Activated CD8-positive, alpha-beta memory T cell treated with anti-CD3 and anti-CD28 coated beads, Interleukin-2, amount 10 ng/mL, durations not matched to agents 7 days and 5 days (primary cell): ENCODE measurements at places on chromosomes 12 and 14. TPM values are rescaled to one million over a fixed set of nuclear protein-coding genes. Genes with fewer than 3 reads are reported as not detected.

DNA sequence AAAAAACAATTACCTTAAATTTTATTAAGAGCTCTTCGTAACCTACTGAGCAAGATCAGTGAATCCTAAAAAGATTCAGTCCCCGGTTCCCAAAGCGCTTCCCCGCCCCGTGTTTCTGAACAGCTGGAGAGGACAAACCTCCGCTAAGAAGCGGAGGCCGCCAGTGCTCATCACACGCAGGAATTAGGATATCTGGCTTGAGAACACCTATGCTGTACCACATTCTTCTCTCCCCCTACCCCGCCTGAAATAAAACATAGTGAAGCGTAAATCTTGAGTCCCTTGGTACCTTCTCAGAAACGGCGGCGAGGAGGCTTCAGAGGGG lies 774 bp upstream of the WDR20 start:
- DNase-seq, result no peak

SRRM4 gene
- not detected for total RNA-seq

ST8SIA1 gene
- 4.6 TPM for total RNA-seq

DNA sequence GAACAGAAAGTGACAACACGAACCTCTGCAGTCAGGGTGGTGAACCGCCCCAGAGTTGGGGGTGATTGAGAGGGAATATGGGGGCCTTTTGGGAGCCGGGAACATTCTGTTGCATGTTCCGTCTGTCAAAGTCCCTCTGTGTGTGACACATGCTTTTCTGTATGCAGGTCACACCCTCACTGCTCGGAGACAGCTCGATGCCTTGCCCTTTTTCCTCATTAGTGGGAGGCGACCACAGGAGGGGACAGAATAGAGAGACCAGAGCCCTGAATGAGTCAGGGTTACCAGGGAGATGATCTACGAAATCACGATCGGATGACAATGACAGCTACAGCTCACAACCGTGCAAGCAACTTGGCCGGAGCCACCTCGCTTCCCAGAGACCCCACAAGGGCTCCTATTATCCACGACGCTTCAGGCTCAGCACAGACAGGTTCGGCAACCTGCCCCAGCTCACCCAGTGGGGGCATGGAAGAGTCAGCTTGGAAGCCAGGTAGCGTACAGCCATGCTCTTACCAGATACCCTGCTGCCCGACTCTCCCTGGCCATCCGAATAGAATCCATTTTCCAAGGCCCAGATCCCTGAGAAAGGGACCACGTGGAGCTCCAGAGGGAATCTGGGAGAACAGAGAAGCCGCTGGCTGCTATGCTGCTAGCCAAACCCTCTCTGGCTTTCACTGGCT lies 38.8 kb downstream of the TESC start:
- no peak for DNase-seq

DNA sequence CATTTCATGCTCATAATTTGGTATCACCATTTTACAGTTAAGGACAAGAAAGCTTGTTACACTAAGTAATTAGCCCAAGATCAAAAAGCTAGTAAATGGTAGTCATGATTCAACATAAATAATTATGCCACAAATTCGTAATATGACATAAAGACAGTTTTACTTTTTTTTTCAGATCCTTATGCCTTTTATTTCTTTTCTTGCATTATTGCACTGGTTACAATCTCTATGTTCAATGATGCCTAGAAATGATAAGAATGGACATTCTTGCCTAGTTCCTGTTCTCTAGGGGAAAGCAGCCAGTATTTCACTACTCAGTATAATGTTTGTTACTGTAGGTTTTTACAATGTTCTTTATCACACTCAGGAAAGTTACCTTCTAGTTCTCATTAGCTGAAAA lies 106.4 kb upstream of the ARHGAP5 start:
- no peak for DNase-seq

FBXO33 gene
- 17.5 TPM for total RNA-seq

GRCh38 chr12:13472690-13473089 lies 276.2 kb downstream of the EMP1 start:
- no peak for DNase-seq

GRCh38 chr12:11771895-11772502 lies 122.5 kb downstream of the ETV6 start:
- no peak for DNase-seq

GRCh38 chr12:6316921-6317692 lies 6.6 kb downstream of the PLEKHG6 start:
- DNase-seq, result no peak

DNA sequence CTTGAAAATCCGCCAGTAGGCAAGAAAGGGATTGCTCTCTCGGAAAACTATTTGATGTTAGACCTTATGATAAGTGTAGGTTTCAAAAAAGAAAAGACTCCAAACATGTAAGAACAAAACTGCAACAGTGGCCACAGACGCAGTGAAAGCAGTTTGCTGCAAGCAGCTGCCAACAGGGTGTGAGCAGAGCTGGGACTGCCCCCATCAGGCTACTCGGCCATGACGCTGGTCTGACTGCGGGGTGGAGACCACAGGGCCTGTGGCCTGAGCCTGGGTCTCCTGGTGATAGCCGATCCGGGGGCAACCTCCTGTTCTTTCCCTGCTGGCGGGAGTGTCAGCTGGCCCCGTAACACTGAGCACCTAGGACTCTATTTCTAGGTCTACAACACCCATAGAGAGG lies 63.2 kb downstream of the AMN start:
- DNase-seq, result no peak

DNA sequence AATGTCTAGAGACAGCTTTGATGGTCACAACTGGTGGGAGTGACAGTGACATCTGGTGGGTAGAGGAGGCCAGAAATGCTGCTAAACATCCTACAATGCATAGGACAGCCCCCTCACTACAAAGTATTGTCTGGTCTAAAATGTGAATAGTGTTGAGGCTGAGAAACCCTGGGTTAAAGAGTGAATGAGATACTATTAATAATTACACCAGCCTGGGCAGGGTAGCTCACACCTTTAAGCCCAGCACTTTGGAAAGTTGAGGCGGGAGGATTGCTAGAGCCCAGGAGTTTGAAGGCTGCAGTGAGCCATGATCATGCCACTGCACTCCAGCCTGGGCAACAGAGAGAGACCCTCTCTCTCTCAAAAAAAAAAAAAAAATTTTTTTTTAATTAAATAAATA lies 11.1 kb downstream of the SVOP start:
- no peak for DNase-seq

SERPINA12 gene
- not detected for total RNA-seq

GRCh38 chr12:127773520-127773919 lies 493.4 kb upstream of the TMEM132C start:
- no peak for DNase-seq

GRCh38 chr14:90061685-90062126 lies at the start of gene KCNK13:
Gene KCNK13 (plus strand): TSS chr14:90061994. CDS start chr14:90062206, 212 bp downstream.
- DNase-seq, result no peak

TPPP2 gene
- not detected for total RNA-seq

- DNase-seq, result no peak
Measured at GRCh38 chr14:54637270-54638134, 70.6 kb downstream of the SAMD4A start.

- DNase-seq, result peak; percentile 52
Measured at GRCh38 chr12:56358836-56359532, 923 bp downstream of the STAT2 start.

GRCh38 chr12:40717576-40717975 lies 25.3 kb downstream of the CNTN1 start:
- DNase-seq, result no peak

- no peak for DNase-seq
Measured at GRCh38 chr12:89384050-89384758, 31.9 kb upstream of the DUSP6 start.

GLT1D1 gene
- total RNA-seq, result 0.12 TPM

DNA sequence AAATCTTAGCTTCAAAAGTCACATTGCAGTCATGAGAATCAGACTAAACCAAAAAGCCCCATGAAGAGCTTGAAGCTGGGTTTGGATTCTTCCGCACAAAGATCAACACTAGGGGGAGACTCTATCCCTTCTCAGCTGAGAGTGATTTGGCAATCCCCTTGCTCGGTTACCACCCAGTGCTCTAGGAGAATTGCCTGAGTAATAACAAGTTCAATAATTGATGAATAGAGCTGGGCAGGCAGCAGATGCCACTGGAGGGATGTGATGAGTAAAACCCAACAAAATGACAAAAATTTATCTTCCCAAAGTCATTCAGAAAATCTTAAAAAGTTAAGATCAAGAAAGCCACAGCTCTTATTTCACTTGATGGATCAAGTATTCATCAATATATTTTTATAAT lies 185.6 kb upstream of the ARID2 start:
- DNase-seq, result peak; percentile 70

DNA sequence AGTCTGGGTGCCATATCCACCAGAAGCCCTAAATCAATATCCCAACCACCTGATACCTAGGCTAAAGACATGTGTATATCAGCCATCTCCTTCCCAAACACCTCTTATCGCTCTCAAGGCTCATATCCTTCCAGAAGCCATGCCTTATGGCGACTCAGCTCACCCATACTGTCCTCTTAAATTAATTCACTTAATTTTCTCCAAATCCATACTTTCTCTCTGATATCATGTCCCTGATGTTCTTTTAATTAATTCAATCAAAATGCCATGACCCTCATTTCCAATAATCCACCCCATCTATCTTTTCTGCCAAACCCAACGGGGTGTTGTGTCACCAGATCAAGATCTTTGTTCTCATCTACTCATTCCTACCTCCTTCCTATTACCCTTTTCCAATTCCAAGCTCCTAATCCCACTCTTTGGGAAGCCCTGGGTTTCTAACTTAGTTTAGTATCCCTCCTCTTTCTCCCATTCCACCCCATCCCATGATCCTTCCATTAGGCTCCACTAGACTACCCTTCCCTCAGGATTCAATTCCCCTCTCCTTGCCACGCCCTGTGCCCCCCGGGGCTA lies 723 bp downstream of the ATF7 start:
- DNase-seq, result no peak

IFI27 gene
- 81.5 TPM for total RNA-seq

KRT6A gene
- not detected for total RNA-seq

GRCh38 chr12:98504368-98504617 lies 11.1 kb upstream of the TMPO start:
- no peak for DNase-seq

TAS2R30 gene
- 3.4 TPM for total RNA-seq

KRT74 gene
- total RNA-seq, result not detected

DNA sequence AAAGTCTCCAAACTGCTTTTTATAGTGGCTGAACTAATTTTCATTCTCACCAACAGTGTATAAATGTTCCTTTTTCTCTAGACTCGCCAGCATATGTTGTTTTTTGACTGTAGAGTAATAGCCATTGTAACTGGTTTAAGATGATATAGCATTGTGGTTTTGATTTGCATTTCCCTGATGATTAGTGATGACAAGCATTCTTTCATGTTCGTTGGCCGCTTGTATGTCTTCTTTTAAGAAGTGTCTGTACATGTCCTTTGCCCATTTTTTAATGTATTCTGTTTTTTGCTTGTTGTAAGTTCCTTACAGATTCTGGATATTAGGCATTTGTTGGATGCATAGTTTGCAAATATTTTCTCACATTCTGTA lies 404.9 kb downstream of the FLRT2 start:
- DNase-seq, result no peak

DNA sequence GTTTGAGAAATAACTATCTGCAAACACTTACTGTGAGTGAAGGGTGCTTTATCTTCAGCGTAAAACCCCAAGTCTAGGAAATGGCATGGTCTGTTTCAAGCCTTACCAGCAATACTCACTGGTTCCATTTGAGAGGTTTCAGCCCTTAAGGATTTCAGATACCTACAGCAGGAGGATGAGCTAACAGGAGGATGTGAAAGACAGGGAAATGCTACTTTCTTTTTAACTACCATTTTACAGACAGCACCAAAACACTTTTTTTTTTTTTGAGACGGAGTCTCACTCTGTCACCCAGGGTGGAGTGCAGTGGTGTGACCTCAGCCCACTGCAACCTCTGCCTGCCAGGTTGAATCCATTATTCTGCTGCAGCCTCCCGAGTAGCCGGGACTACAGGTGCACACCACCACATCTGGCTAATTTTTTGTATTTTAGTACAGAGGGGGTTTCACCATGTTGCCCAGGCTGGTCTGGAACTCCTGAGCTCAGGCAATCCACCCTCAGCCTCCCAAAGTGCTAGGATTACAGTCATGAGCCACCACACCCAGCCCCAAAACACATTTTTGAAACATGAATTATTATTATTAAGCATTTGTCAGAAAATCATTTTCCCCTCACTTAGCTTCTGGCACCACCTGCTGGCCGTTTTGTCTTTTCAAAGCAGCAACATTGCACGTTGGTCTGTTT lies 4.6 kb downstream of the MTRFR start:
- peak; percentile 84 for DNase-seq

GRCh38 chr14:91009501-91010152 lies 50.8 kb downstream of the RPS6KA5 start:
- DNase-seq, result no peak

DNA sequence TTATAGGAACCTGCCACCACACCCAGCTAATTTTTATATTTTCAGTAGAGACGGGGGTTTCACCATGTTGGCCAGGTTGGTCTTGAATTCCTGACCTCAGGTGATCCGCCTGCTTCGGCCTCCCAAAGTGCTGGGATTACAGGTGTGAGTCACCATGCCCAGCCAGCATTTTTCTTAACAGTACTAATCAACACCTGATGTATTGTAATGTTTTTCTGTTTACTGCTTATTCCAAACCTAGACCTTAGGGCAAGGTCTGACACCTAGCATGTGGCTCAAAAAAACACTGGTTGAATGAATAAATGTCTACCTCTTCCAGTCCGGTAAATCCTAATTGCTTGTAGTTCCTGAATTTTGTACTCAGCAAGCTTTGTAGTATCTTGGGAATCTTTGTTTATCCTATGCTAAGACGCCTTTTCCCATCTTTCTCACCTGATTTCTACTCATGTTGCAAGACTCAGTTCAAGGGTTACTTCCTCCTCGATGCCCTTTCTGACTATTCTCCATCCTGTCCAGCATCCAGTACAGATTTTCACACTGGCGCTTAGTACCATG lies 2.8 kb downstream of the PAN2 start:
- DNase-seq, result no peak

DNA sequence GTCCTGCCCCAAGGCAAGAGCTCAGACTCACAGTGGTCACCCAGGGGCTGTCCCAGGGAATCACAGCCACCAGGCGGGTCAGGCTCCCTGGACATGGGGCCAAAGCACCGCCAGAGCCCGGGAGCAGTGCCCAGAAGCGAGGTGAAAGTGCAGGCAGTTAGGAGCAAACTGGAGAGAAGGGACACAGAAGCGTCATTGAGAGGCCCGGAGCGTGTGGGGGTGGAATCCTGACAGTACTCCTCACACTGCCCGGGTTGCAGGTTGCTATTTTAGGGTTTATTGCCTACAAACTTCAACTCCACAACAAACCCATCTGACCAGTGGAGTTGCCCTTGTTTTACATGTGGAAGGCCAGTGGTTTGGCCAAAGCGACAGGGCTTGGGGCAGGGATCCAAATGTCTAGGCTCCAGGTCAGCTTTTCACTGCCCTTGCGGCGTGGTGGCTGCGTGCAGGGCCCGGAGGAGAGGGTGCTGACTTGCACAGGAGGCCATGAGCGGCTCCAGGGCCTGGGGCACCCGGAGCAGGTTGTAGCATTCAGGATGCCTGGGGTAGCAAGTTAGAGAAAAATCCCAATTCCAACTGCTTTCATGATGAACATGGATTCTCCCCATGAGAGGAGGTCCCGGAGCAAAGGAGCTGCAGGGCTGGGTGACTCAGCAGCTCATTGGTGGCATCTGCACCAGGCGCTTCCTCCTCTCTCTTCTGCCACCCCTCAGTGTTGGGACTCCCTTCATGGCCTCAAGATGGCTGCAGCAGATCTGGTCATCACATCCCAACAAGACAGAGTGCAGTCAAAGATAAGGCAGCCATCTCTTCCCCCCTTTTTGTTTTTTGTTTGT lies 112.3 kb upstream of the NCOR2 start:
- DNase-seq, result no peak

MYG1 gene
- total RNA-seq, result 51.7 TPM

- DNase-seq, result peak; percentile 75
Measured at GRCh38 chr14:68779761-68780323, 13.0 kb downstream of the ZFP36L1 start.

- no peak for DNase-seq
Measured at GRCh38 chr12:126033751-126034150, 968.5 kb downstream of the AACS start.

PSMA6 gene
- 251 TPM for total RNA-seq
